Calu3 (cell line): ENCODE measurements at places on chromosomes 16 and 17. TPM values are rescaled to one million over a fixed set of nuclear protein-coding genes. Genes with fewer than 3 reads are reported as not detected.

GRCh38 chr17:43994272-43995149 lies 9.9 kb upstream of the NAGS start:
- no peaks in the 10 kb centered on the region for H3K36me3 ChIP-seq
- peak; percentile 81 for DNase-seq
- H3K27ac ChIP-seq, result no peak overlapping the region
- H3K4me3 ChIP-seq, result peak overlapping the region; percentile 24
- H3K27me3 ChIP-seq, result peaks cover 18% of the 10 kb centered on the region
- H3K4me1 ChIP-seq, result no peaks in the 10 kb centered on the region

- DNase-seq, result peak; percentile 37
- no peaks in the 10 kb centered on the region for H3K4me1 ChIP-seq
- H3K4me3 ChIP-seq, result no peak overlapping the region
- peak overlapping the region; percentile 70 for H3K27ac ChIP-seq
- H3K36me3 ChIP-seq, result peaks cover 5% of the 10 kb centered on the region
- H3K27me3 ChIP-seq, result no peaks in the 10 kb centered on the region
These were observed 146.6 kb downstream of the TRIM37 start for GRCh38 chr17:58960068-58960467.

DNA sequence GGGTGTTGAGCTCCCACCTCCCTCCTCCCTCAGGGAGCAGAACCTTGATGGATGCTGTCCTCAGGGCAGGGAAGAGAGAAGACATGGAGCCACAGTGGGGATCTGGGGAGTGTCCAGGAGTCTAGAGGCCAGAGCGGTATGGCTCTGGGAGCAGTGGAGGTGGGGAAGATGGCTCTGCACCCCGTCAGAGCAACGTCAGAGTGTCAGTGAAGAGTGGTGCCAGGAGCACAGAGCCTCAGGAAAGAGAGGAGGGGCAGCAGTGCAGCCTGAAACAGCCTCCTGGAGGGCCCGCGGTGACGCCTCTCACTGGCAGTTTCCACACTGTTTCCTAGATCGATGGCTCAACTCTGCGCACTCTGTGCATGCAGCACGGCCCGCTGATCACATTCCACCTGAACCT lies 23.2 kb upstream of the SLC5A11 start:
- H3K27ac ChIP-seq, result no peak overlapping the region
- peaks cover 44% of the 10 kb centered on the region for H3K36me3 ChIP-seq
- no peak overlapping the region for H3K4me3 ChIP-seq
- H3K4me1 ChIP-seq, result no peaks in the 10 kb centered on the region

- no peaks in the 10 kb centered on the region for H3K36me3 ChIP-seq
- DNase-seq, result no peak
- no peaks in the 10 kb centered on the region for H3K27me3 ChIP-seq
- H3K4me1 ChIP-seq, result no peaks in the 10 kb centered on the region
- no peak overlapping the region for H3K4me3 ChIP-seq
These were observed 64.2 kb downstream of the PITPNC1 start for GRCh38 chr17:67441052-67441895.

GRCh38 chr17:75888484-75888883 lies 8.3 kb downstream of the TRIM65 start:
- H3K27me3 ChIP-seq, result no peaks in the 10 kb centered on the region
- H3K4me1 ChIP-seq, result no peaks in the 10 kb centered on the region
- H3K27ac ChIP-seq, result no peak overlapping the region

- H3K4me1 ChIP-seq, result no peaks in the 10 kb centered on the region
- H3K36me3 ChIP-seq, result no peaks in the 10 kb centered on the region
- no peak overlapping the region for H3K27ac ChIP-seq
- H3K27me3 ChIP-seq, result peaks cover 40% of the 10 kb centered on the region
- no peak overlapping the region for H3K4me3 ChIP-seq
- no peak for DNase-seq
These were observed 176.8 kb upstream of the HSBP1 start for GRCh38 chr16:83630979-83631378.

DNA sequence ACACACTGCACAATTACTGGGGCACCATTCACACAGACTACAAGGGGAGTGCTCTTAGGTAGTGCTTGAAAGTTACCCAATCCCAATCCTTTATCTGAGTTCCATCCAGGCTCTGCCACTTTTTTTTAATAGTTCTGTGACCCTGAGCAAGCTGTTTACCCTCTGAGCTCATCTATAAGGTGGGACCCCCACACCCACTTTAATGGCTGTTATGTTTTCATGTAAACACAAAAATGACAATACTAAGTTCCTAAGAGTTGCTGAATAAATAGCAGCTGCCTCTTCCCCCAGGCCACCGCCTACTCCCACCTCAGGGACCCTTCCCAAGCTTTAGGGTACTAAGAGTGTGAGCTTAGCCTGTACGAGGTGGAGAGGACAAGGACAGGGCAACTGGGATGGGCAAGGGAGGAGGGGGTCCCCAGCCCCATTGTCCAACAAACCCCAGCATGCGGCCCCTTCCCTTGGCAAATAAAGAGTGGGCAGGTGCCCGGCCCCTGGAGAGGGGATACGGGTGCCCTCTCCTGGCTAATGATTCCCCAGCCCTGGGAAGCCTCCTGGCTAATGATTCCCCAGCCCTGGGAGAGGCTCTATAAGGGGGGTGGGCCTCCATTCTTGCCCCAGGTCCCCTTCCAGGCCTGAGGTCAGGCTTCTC lies 14.6 kb downstream of the SLC13A2 start:
- peak; percentile 36 for DNase-seq
- no peak overlapping the region for H3K27ac ChIP-seq
- no peak overlapping the region for H3K4me3 ChIP-seq
- H3K36me3 ChIP-seq, result no peaks in the 10 kb centered on the region
- peaks cover under 1% of the 10 kb centered on the region for H3K4me1 ChIP-seq
- H3K27me3 ChIP-seq, result peaks cover 59% of the 10 kb centered on the region

DNA sequence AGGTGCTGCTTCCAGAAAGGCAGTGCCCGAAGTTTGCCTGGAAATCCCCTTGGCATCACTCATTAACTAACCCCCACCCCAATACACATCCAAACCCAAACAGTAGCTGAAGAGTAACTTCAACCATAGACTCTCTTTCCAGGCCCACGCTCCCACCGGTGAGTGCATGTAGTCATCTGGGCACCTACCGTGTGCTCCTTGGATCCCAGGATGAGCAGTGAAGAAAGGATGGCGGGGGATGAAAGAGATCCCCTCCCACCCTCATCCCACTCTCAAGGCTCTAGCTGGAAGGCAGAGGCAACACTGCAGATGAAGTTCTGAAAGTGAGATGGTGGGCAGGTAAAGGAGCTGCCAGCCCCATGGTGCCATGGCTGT lies 305.0 kb downstream of the SOX9 start:
- DNase-seq, result no peak
- H3K4me3 ChIP-seq, result no peak overlapping the region
- H3K4me1 ChIP-seq, result peaks cover 78% of the 10 kb centered on the region
- H3K27ac ChIP-seq, result peak overlapping the region; percentile 78

- H3K4me3 ChIP-seq, result peak overlapping the region; percentile 95
- peak; percentile 50 for DNase-seq
- H3K4me1 ChIP-seq, result peaks cover 11% of the 10 kb centered on the region
- H3K27ac ChIP-seq, result peak overlapping the region; percentile 20
- H3K36me3 ChIP-seq, result peaks cover 53% of the 10 kb centered on the region
These were observed 702 bp downstream of the IRX5 start for GRCh38 chr16:54931120-54932014.

DNA sequence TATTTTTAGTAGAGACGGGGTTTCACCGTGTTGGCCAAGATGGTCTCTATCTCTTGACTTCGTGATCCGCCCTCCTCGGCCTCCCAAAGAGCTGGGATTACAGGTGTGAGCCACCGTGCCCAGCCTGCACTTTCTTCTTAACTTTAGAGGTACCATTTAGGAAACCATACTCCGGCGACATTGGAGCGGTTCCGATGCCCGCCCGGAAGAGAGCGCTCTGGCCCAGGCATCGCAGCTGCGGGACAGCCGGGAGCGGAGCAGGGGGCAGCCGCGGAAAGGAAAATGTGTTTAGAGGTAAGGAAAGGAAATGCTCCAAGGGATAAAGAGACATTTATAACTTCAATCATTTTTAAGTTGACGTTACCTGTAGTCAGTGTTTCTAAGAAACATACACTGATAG lies 6.0 kb upstream of the HS3ST3B1 start:
- H3K4me1 ChIP-seq, result peaks cover 2% of the 10 kb centered on the region
- H3K27me3 ChIP-seq, result peaks cover 54% of the 10 kb centered on the region
- no peak overlapping the region for H3K27ac ChIP-seq
- DNase-seq, result no peak

GRCh38 chr17:59121901-59122480 lies 15.3 kb upstream of the TRIM37 start:
- H3K36me3 ChIP-seq, result peaks cover 26% of the 10 kb centered on the region
- no peaks in the 10 kb centered on the region for H3K27me3 ChIP-seq
- H3K4me1 ChIP-seq, result no peaks in the 10 kb centered on the region
- no peak for DNase-seq
- H3K4me3 ChIP-seq, result no peak overlapping the region
- no peak overlapping the region for H3K27ac ChIP-seq

GRCh38 chr17:61617330-61617729 lies 26.3 kb upstream of the NACA2 start:
- H3K36me3 ChIP-seq, result no peaks in the 10 kb centered on the region
- DNase-seq, result no peak
- H3K4me3 ChIP-seq, result no peak overlapping the region

- H3K4me3 ChIP-seq, result no peak overlapping the region
- H3K36me3 ChIP-seq, result no peaks in the 10 kb centered on the region
- H3K27me3 ChIP-seq, result no peaks in the 10 kb centered on the region
- no peak overlapping the region for H3K27ac ChIP-seq
- no peak for DNase-seq
- H3K4me1 ChIP-seq, result peaks cover 8% of the 10 kb centered on the region
These were observed 286.1 kb upstream of the PMFBP1 start for GRCh38 chr16:72458035-72458434.

DNA sequence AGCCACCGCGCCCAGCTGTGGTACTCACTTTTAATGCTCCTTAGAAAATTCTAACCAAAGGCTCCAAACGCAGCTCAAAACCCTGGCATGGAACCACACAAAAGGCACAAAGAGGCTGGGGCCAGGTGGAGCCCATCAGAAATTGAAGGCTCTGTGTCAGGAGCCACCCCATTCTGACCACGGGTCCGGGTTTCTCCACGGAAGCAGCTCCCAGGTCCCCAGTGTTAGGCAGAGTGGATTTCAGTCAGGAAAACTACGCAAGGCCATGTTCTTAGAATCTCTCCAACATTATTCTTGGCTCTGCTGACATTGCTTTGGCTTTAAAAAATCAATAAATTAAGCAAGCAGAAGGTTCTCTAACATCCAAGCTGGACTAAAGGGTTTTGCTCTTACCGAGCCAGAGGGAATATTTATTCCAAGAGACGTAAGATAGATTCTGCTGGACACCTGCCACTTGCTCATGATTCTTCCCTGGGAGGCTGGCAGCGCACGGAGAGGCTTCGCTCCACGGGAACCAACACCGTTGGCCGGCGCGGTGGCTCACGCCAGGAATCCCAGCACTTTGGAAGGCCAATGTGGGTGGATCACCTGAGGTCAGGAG lies 93.5 kb downstream of the NXN start:
- H3K4me3 ChIP-seq, result no peak overlapping the region
- DNase-seq, result no peak
- H3K27ac ChIP-seq, result no peak overlapping the region
- H3K27me3 ChIP-seq, result peaks cover 16% of the 10 kb centered on the region
- no peaks in the 10 kb centered on the region for H3K36me3 ChIP-seq

DNA sequence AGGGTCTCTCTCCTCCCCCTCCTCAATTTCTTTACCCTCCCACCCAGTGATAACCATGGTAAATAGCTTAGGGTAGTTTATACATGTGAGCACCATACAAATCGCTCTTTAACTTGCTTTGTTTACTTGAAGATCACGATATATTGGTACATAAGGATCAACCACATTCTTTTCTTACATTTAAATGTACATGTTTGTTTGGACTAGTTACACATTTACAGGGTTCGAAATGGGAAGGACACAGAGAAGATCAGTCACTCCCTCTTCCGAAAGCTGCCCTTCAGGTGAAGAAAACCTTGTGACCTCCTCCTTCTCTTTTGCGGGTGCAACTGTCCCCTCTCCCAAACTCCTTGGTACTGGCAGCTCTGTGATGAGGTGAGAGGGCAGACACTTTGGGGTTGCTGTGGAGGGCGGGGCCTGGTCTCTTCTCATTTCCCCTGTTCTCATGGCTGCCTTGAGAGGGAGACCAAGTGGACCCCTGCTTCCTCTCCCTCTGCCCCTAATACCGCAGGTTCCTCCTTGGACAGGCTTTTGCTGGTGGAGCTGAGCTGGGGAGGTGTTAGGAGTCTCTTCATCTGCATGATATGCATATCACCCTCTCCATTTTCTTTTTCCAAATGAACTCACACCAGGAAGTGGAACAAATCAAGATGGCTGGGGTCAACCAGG lies 4.7 kb upstream of the PIK3R6 start:
- H3K36me3 ChIP-seq, result peaks cover 5% of the 10 kb centered on the region
- no peak overlapping the region for H3K4me3 ChIP-seq
- H3K27ac ChIP-seq, result no peak overlapping the region

- no peaks in the 10 kb centered on the region for H3K4me1 ChIP-seq
- DNase-seq, result no peak
- H3K36me3 ChIP-seq, result no peaks in the 10 kb centered on the region
- H3K4me3 ChIP-seq, result no peak overlapping the region
These were observed 885.4 kb upstream of the RBFOX1 start for GRCh38 chr16:6447021-6447790.

DNA sequence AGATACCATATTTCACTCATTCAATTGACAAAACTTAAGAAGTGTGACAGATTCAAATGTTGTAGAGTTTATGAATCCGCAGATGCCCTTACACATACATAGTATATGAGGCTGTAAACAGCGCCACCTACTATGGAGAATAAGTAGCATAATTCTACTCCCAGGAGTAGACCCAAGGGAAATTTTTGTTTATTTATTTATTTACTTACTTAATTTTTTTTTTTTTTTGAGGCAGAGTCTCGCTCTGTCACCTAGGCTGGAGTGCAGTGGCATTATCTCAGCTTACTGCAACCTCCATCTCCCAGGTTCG lies 35.5 kb downstream of the GAN start:
- H3K4me1 ChIP-seq, result no peaks in the 10 kb centered on the region
- H3K36me3 ChIP-seq, result peaks cover 4% of the 10 kb centered on the region
- H3K27ac ChIP-seq, result no peak overlapping the region
- no peaks in the 10 kb centered on the region for H3K27me3 ChIP-seq
- no peak overlapping the region for H3K4me3 ChIP-seq

Gene EVI2B
- not detected in 2 replicates for total RNA-seq

Gene KRT24
- total RNA-seq, result 2.0 and 2.4 TPM in 2 replicates

Gene NACA2
- total RNA-seq, result not detected in 2 replicates

Gene ICAM2
- total RNA-seq, result 3.6 and 4.4 TPM in 2 replicates

Gene IL34
- total RNA-seq, result 0.35 and 0.39 TPM in 2 replicates

Gene UTS2R
- not detected in 2 replicates for total RNA-seq

Gene CYGB
- not detected in 2 replicates for total RNA-seq

Gene ROGDI
- total RNA-seq, result 17.9 and 20.8 TPM in 2 replicates

Gene ABCC11
- total RNA-seq, result 0.26 and 0.56 TPM in 2 replicates

Gene EVPLL
- total RNA-seq, result 1.4 and 2.4 TPM in 2 replicates

Gene HOXB8
- 28.2 and 30.9 TPM in 2 replicates for total RNA-seq

Gene CDH1
- total RNA-seq, result 328 and 421 TPM in 2 replicates

Gene KRT33B
- total RNA-seq, result not detected in 2 replicates

Gene CDH16
- not detected in 2 replicates for total RNA-seq

Gene PLEKHH3
- 35.2 and 45.0 TPM in 2 replicates for total RNA-seq
